ENCODE measurements at places on chromosomes 2 and 18.

DNA sequence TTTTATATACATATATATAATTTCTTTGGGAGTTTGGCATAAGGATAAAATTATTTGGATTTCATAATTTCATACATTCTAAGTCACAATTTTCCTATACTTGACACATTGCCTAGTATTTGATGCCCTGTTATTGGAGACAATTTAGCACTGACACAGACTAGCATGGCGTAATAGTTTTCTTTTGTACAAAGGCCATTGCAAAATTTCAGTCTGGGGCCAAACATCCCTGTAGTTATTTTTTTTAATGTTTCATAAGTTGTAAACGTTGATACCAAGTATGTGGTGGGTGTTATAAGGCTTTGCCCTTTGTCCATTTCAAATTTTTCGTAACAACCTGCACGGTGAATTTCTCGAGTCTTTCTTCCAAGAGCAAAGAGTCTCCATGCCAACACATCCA is 95.7 kb upstream of the NRP2 start:
- DNase-seq = no peak

- no peak for DNase-seq
Observed at GRCh38 chr2:196974970-196975369, 48.5 kb upstream of the PGAP1 start.

- DNase-seq = no peak
Observed at GRCh38 chr2:69567909-69568300, 75.6 kb downstream of the AAK1 start.

- peak; percentile 57 for DNase-seq
Observed at GRCh38 chr18:2971741-2972552, 41.0 kb downstream of the LPIN2 start.

- DNase-seq = no peak
Observed at GRCh38 chr2:177058747-177059146, 153.8 kb upstream of the HNRNPA3 start.

GRCh38 chr2:241595600-241596140 is 37.1 kb downstream of the BOK start:
- no peak for DNase-seq

- DNase-seq = no peak
Observed at GRCh38 chr2:160989778-160990177, 170.4 kb upstream of the TANK start.

- no peak for DNase-seq
Observed at GRCh38 chr2:121828281-121828731, 72.9 kb downstream of the TSN start.
